ENCODE measurements at places on chromosomes 5 and 9.

DNA sequence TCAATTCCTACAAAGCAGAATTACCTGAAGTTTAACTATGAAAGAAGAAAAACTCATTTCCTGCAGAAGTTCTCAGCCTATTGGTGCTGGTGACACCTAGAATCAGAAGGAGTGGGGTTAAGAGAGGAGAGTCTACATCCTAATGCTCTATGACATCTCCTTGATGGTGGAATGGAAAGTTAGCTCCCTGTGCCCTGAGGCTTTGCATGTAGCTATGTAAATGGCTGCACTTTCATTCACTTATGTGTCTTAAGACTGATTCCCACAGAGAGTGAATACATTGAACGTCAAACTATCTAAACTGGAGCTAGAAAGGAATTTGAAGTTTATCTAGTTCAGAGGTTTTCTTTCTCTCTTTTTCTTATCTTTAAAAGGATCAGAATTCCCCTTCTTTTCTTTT is 52.1 kb upstream of the ADRB2 start:
- H3K27ac ChIP-seq: no peak overlapping the region
- no peak for DNase-seq
- H3K4me3 ChIP-seq: no peak overlapping the region
- no peaks in the 10 kb centered on the region for H3K36me3 ChIP-seq

DNA sequence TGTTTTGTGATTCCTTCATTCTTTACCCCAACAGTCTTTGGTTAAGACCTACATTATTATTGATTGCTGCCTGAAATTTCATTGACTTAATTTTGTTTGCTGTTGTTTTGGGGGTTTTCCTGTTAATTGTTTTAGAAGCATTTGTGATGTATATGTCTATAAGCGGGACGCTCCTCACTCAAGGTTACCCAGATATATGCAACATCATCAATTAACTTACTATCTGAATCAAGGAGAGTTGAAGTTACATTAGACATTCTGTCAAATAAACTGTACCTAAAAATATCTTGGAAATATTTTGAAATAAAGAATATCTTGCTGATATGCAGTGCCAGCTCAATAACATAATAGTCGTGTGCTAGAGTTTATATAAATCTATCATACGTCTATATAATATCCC is 125.9 kb upstream of the CDH18 start:
- no peak overlapping the region for H3K27ac ChIP-seq
- H3K4me3 ChIP-seq: no peak overlapping the region
- no peaks in the 10 kb centered on the region for H3K4me1 ChIP-seq
- no peak for DNase-seq

- H3K27ac ChIP-seq: no peak overlapping the region
- H3K27me3 ChIP-seq: no peaks in the 10 kb centered on the region
- no peak for DNase-seq
- H3K4me3 ChIP-seq: no peak overlapping the region
Observed at GRCh38 chr9:11618241-11618805, 1005.5 kb upstream of the PTPRD start.

- H3K4me1 ChIP-seq: peaks cover 42% of the 10 kb centered on the region
- DNase-seq: peak; percentile 78
- no peaks in the 10 kb centered on the region for H3K27me3 ChIP-seq
- H3K4me3 ChIP-seq: no peak overlapping the region
- peak overlapping the region; percentile 86 for H3K27ac ChIP-seq
- H3K36me3 ChIP-seq: no peaks in the 10 kb centered on the region
Observed at GRCh38 chr5:150619359-150620230, 20.9 kb upstream of the SYNPO start.

GRCh38 chr5:104942735-104943134 is 1380.1 kb upstream of the NUDT12 start:
- H3K4me1 ChIP-seq: no peaks in the 10 kb centered on the region
- no peak overlapping the region for H3K4me3 ChIP-seq
- no peaks in the 10 kb centered on the region for H3K36me3 ChIP-seq
- H3K27me3 ChIP-seq: no peaks in the 10 kb centered on the region

DNA sequence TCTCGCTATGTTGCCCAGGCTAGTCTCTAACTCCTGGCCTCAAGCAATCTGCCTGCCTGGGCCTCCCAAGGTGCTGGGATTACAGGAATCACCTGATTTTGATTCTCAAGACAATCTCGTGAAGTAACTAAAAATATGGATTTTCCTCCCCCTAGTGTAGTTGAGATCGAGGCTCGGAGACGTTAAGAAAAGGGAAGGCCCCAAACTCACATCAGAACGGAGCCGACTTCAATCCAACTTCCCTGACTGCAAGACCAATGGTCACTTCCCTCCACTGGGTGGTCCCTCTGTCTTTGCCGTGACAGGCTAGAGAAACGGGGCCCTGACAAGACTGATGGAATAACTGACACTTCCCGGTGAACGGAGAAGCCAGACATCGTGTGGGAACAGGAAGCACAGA is 28.3 kb downstream of the BARHL1 start:
- H3K27me3 ChIP-seq: no peaks in the 10 kb centered on the region
- no peaks in the 10 kb centered on the region for H3K4me1 ChIP-seq
- H3K4me3 ChIP-seq: no peak overlapping the region
- DNase-seq: no peak
- peaks cover 47% of the 10 kb centered on the region for H3K36me3 ChIP-seq

DNA sequence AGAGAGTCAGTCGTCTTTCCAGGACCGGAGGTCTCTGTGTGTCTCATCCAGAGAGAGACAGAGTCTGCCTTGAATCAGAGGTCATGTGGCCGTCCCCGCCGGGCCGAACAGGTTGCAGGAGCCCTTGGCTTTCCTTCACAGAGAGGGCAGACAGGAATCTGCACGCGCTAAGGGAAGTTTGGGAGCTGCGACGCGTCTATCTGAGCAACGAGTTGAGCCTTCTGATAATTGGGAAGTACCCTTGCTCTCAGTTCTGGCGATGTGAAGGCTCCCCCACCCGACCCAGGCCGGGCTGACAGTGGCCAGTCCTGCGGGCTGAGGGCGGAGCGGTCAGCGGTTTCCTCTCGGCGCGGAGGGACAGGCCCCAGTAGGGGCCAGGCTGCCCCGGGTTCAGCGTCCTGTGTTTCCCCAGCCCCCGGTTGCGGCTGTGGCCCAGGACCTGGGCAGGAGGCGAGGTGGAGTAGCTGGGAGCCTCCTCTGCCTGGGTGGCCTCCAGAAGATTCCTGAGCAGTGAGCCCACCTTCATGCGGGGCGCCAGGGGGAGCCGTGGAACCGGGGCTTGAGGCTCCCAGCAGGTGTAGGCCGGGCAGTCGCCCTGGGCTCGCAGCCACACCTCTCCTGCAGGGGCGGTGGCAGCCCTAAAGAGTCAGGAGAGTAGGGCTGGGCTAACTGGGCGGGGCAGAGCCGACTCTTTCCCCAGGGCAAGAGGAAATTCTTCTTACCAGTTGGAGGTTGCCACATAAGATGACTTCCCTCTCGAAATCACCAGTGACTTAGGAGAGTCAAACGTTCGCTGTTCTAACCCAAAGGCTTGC is 13.9 kb downstream of the NR2F1 start:
- peaks cover 89% of the 10 kb centered on the region for H3K27me3 ChIP-seq
- peaks cover 26% of the 10 kb centered on the region for H3K4me1 ChIP-seq
- peak; percentile 20 for DNase-seq
- H3K36me3 ChIP-seq: peaks cover 24% of the 10 kb centered on the region
- no peak overlapping the region for H3K4me3 ChIP-seq
- no peak overlapping the region for H3K27ac ChIP-seq

GRCh38 chr9:71144495-71144894 is 23.1 kb upstream of the TRPM3 start:
- H3K4me3 ChIP-seq: no peak overlapping the region
- no peaks in the 10 kb centered on the region for H3K4me1 ChIP-seq
- DNase-seq: no peak
- H3K27ac ChIP-seq: no peak overlapping the region

DNA sequence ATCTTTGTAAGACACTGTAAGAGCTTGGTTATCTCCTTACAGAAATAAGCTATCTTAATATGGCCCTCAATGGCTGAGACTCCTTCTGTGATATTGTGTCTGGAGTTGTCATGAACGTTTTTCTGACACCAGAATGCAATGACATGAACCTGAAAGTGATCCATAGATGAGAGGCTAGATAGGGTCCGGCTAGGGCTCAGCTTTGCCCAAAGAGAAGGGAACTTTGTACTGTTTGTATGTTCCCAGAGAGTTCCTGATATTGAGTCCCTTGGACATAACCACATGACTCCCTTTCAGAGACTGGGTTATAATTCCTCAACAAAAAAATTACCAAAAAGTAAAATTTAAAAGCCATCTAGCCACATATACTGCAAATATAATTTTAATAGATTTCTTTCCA is 575.8 kb upstream of the CLINT1 start:
- H3K27me3 ChIP-seq: no peaks in the 10 kb centered on the region
- no peak for DNase-seq
- H3K4me1 ChIP-seq: no peaks in the 10 kb centered on the region
- no peaks in the 10 kb centered on the region for H3K36me3 ChIP-seq

GRCh38 chr5:849651-850301 is 1.0 kb downstream of the ZDHHC11 start:
- DNase-seq: peak; percentile 86
- no peak overlapping the region for H3K4me3 ChIP-seq
- H3K27me3 ChIP-seq: no peaks in the 10 kb centered on the region
- no peaks in the 10 kb centered on the region for H3K36me3 ChIP-seq
- peaks cover 22% of the 10 kb centered on the region for H3K4me1 ChIP-seq

- peaks cover 6% of the 10 kb centered on the region for H3K4me1 ChIP-seq
- no peaks in the 10 kb centered on the region for H3K27me3 ChIP-seq
- H3K27ac ChIP-seq: no peak overlapping the region
- peak; percentile 37 for DNase-seq
- no peak overlapping the region for H3K4me3 ChIP-seq
Observed at GRCh38 chr9:135504262-135505243, 4.1 kb downstream of the MRPS2 start.

- peak; percentile 21 for DNase-seq
- H3K4me3 ChIP-seq: no peak overlapping the region
- H3K4me1 ChIP-seq: peaks cover 10% of the 10 kb centered on the region
Observed at GRCh38 chr9:83238871-83239640, 176.1 kb upstream of the RASEF start.

DNA sequence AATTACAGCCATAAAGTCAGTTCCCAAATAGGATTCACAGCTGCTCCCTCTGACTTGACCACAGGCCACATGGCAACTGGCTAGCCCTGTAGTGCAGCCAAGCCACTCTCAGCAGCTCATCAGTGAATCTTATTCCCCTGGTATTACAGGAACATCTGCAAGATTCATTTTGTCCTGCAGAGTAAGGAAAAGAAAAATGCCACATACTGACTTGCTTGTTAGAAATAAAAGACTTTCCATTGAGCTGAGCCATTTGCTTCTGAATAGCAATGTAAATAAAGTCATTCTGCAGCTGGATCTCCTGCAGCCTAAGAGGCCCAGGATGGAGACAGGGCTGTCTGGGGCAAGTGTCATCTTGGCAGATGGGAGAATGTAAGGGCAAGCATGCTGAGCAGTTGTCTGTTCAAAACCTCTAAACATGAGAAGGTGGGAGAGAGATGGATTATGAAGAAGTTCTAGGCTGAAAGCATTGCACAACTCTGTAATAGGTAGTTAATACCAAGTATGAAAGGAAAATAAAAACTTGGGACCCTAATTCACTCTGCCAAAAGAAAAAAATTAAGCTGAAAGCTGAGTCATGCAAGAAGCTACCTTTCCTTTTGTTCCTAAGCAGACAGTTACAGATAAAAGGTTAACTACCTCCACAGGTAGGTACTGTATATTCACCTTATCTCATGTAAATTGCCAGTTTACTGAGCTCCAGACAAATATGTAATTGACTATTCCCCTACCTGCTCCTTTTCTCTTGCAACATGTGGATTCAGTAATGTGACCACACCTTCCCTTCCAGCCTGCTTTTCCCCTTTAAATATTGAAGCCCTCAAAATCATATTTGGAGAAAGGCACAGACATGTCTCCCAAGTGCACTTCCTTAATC is 244.4 kb upstream of the RAI14 start:
- no peaks in the 10 kb centered on the region for H3K27me3 ChIP-seq
- DNase-seq: peak; percentile 83
- H3K27ac ChIP-seq: no peak overlapping the region
- no peaks in the 10 kb centered on the region for H3K36me3 ChIP-seq
- no peak overlapping the region for H3K4me3 ChIP-seq

- no peak overlapping the region for H3K4me3 ChIP-seq
- no peaks in the 10 kb centered on the region for H3K4me1 ChIP-seq
- no peaks in the 10 kb centered on the region for H3K27me3 ChIP-seq
- no peaks in the 10 kb centered on the region for H3K36me3 ChIP-seq
- no peak overlapping the region for H3K27ac ChIP-seq
- peak; percentile 68 for DNase-seq
Observed at GRCh38 chr9:17531642-17532254, 47.1 kb upstream of the SH3GL2 start.

DNA sequence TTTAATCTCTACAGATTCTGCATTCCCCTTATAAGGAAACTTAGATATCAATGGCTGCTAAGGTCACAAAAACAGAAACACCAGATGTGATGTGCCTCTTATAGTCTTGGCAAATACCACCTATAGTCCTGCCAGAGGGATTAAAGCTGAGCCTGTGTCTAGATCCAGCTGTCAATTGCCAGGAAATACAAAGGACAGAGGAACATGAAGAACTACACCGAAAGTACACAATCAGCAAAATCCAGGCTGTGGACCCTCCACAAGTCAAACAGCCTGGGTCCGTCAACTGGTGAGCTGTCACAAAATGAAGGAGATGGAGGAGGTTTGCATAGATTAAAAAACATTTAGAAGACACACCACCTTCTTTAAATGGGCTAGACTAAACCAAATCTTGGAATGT is 85.4 kb downstream of the KLF4 start:
- peaks cover 10% of the 10 kb centered on the region for H3K4me1 ChIP-seq
- no peak overlapping the region for H3K27ac ChIP-seq
- no peaks in the 10 kb centered on the region for H3K36me3 ChIP-seq
- H3K4me3 ChIP-seq: no peak overlapping the region

DNA sequence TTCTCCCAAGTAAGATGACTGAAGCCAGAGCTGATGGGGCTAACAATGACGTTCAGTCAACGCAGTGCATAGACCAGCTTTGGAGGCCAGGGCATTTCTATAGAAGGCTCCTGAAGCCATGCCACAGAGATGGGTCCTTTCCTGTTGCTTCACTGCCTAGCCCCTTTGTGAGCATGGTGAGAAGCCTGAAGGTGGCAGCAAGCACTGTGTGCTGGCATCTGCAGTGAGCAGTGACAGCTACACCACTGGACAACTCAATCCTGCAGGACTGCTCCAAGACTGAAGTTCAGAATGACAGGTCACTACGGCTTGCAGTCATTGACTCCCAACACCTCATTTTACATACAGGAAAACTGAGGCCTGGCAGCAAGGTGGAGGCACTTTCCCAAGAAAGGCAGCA is 229.0 kb downstream of the TSSK1B start:
- H3K4me3 ChIP-seq: no peak overlapping the region
- H3K4me1 ChIP-seq: peaks cover 3% of the 10 kb centered on the region
- peak overlapping the region; percentile 17 for H3K27ac ChIP-seq
- H3K27me3 ChIP-seq: no peaks in the 10 kb centered on the region
- DNase-seq: no peak
- H3K36me3 ChIP-seq: no peaks in the 10 kb centered on the region

DNA sequence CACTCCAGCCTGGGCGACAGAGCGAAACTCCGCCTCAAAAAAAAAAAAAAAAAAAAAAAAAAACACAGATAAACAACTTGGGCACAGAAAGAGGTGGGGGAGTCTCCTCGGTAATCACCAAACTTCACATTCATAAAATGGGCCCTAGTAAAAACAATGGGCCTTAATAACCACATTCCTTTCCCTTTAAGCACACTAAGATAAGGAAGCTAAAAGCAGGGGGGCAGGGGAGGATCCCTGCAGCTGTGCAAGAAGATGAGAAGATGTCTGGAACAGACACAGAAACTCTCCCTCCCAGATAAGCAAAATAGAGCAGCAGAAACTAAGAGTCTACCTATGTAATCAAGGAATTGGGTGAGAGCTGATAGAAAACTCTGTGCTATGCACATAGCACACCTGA is 111.2 kb upstream of the FAM174A start:
- peaks cover 5% of the 10 kb centered on the region for H3K36me3 ChIP-seq
- no peak overlapping the region for H3K27ac ChIP-seq
- no peak overlapping the region for H3K4me3 ChIP-seq
- DNase-seq: no peak
- H3K4me1 ChIP-seq: no peaks in the 10 kb centered on the region

Data from lung (tissue), 17 donors.